ENCODE measurements at places on chromosomes 4 and X.

DNA sequence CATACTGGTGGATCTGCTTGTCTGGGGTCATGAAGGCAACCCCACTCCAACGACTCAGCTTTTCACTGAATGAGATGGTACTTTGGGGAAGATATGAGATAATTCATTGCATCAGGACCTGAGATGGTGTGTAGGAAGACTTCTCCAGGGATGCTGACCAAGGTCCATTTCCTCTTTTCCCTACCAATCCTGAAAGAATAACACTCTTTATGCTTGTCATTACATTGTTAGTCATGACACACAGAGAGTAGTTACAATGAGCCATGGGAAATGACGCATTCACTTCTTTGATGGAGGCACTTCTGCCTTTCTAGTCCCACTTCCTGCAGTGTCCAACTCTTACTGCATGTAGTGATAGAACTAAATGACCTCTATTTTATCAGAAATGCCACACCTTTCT is 58.6 kb downstream of the AREG start:
- DNase-seq: no peak

DNA sequence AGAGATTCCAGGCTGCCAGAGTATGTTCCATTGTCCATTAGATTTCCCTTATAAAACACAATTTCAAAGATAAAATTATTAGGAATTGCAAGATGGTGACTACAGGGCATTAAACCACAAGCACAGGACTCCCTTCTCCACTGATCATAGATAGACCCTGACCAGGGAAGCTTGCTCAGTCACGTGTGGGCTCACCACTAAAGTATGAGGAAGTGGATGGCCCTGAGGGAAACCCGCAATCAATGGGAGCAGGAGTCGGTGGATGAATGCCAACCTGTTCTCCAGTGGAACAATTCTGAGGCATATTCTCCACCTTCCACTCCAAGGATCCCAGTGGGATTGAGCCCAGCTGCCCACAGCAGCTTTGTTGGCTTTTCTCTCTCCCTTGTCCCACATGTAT is 515.7 kb downstream of the BCOR start:
- DNase-seq: peak; percentile 11

GRCh38 chrX:12866451-12867377 is at the start of gene TLR7:
Gene TLR7 (plus strand): TSS chrX:12867072. CDS start chrX:12867579, 507 bp downstream.
- DNase-seq: no peak

DNA sequence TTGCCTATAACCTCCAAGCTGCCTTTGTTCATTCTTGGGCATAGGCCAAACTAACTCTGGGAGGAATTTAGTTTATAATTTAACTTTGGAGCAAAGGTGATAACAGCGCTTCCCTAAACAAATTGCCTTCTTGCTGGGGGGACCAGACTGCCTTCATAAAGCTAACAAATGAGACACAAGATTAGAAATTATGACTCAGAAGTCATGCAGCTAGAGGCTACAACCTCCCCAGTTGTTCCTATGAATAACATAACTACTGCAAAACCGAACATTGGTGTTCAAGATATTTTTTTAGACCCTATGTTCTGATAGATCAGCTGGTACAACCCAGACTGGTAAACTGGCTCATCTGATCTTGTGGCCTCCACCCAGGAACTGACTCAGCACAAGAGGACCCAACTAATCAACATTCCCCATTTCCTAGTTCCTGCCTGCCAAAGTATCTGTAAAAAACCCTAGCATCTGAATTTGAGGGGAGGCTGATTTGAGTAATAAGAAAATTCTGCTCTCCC is 22.0 kb upstream of the TMPRSS11B start:
- DNase-seq: no peak

- no peak for DNase-seq
Measured at GRCh38 chr4:33696586-33696985, 2547.7 kb downstream of the ARAP2 start.

DNA sequence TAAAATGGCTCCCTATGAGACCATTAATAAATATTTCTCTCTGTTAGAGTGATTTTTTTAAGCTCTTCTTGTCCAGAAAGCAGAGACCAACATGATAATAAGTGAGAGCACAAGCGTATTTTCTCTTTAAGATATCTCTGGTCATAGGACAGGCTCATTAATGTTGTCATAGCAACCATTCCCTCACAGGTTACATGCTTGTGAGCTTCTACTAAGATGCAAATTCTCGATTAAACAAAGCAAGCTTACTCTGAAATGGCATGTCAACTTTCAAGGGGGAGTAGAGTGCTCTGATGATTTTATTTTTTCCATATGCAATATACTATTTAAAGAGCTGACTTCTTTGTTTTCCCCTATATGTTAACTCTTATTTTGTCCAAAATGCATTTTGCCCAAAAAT is 487.2 kb upstream of the LCORL start:
- no peak for DNase-seq

DNA sequence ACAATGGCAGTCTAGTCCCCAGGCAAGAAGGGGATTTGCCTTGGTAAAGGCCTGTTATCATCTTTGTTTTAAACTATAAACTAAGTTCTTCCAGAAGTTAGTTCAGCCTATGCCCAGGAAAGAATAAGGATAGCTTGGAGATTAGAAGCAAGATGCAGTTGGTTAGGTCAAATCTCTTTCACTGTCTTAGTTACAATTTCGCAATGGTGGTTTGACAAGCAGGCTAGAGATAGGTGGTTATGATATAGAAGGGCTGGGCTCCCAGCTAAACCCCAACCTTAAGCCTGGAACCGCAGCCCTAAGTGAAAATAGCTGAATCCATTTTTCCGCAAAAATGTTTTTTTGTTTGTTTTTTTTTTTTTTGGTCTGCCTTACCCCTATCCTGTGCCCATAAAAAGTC is 41.8 kb upstream of the NEIL3 start:
- DNase-seq: no peak

GRCh38 chrX:23802431-23802830 is 19.5 kb downstream of the SAT1 start:
- DNase-seq: no peak

DNA sequence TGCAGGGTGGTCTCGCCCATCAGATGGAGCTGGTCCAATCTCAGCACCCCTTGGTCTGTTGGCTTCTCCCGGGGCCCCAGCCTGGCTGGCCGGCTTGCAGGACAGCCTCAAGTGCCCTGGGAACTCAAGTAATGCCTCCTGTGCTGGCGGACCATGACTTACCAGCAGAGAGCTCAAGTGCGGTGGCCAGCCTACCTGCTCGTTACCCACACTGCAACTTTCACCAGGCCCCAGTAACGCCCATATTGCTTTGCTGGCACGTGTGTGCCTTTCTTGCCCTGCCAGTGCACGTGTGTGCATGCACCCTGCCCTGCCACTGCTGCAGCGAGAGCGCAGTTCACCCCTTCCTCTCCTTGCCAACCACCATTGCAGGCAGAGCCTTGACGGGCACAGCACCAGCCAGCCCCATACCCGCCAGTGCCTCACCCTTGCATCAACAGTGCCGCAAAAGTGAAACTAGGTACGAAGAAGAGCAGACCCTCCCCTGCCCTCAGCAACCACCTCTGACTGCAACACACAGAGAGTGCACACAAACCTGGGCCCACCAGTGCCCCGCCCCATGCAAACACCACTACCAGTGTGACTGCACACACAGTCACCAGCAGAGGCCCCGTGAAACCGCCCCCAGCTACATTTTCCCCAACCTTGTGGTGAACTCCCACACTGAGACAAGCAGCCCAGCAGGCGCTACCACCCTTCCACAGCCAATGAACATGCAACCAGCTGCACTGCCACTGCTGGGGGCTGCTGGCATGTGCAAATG is 88.9 kb upstream of the POU3F4 start:
- DNase-seq: no peak

DNA sequence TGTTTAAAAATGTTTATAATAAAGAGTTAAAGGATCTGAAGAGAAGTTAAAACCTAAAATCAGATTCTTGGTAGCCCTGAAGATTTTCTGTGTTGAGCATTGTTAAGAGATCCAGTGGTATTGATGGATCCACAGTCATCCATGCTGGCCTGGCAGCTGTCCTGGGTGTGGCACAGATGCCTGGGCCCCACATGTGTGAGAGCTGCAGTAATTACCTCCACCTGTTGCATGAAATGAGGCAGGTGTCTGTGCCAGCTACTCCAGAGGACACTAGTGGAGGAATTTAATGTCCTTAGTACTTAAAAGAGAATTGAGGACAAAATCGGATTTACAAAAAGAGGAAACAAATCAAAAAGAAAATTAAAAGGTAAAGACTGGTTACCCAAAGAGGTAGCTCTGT is 44.0 kb downstream of the MGST2 start:
- no peak for DNase-seq

- DNase-seq: no peak
Measured at GRCh38 chr4:65546882-65547416, 123.3 kb downstream of the EPHA5 start.

DNA sequence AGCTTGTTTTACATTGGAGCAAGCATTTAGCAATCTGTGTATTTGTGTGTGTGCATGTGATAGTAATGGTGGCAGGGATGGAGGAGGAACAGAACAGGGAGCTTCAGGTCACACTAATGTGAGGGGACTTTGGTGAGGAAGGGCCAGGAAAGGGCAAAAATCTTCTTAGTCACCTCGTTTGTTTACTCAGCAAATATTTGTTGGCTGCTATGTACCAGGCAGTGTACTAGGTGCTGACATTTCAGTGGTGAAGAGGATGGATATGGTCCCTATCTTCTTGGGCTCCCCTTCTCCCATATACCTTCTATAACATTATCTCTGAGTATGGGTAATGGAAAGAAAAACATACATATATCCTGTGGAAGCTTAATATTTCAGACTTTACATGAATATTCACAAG is 48.5 kb upstream of the HDAC8 start:
- DNase-seq: peak; percentile 74

- DNase-seq: no peak
Measured at GRCh38 chr4:106056914-106057313, 161.6 kb downstream of the NPNT start.

- no peak for DNase-seq
Measured at GRCh38 chrX:619451-619811, 11.2 kb upstream of the SHOX start.

- no peak for DNase-seq
Measured at GRCh38 chrX:12936947-12937346, 30.5 kb downstream of the TLR8 start.

- DNase-seq: no peak
Measured at GRCh38 chr4:101123231-101123630, 224.1 kb downstream of the PPP3CA start.

GRCh38 chr4:159055833-159056232 is 47.0 kb upstream of the RAPGEF2 start:
- DNase-seq: no peak

- peak; percentile 19 for DNase-seq
Measured at GRCh38 chr4:150242820-150243458, 164.7 kb downstream of the DCLK2 start.

DNA sequence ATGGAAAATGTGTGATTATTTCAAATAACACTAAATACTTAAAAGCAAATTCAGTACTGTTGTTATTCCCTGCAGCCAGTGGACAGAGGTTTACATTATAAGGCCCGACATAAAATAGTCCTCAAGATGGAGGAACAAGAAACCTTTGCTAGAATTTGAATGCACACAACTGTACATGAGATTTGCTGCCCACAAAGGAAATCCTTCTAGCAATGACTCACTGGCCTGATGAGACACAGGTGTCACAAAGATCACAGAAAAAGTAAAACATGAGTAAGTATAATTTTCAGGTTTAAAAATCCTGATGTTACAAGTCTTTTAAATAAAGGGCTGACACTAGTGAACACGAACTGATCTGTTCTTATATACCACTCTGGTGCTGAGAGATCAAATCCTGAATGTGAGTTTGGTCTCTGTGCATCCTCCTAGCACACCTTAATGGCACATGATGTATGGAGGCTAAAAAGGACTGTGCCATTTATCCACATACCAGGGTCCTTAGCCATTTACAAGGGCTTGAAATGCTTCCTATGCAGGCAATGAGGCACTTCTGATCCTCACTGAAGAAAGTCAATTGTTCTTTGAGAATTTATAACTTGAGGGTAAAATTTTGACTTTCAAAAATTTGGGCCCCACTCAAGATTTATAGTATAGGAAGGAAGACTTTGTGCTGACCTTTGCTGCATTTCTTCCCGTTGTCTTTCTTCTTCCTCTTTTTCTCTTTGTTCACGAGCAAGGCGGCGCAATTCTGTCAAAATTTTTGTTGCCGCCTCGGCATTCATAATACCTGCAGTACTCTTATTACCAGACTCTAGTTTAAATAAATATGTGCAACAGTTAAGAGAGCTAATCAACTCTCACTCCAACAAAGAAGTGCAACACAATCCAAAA is 23.0 kb downstream of the MAP7D3 start:
- no peak for DNase-seq

- DNase-seq: no peak
Measured at GRCh38 chrX:10404436-10404835, 215.9 kb downstream of the MID1 start.

DNA sequence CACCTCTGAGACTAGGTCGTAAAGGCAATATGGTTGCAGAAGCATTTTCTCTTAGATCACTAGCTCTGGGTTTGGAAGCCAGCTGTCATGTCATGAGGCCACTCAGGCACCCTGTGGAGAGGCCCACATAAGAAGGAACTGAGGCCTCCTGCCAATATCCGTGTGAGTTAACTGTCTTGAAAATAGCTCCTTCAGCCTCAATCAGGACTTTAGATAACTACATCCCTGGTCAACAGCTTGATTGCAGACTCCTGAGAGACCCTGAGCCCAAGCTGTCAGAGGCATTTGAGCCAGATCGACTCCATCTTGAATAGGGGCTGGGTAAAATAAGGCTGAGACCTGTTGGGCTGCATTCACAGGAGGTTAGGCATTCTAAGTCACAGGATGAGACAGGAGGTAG is 15.1 kb upstream of the REPS2 start:
- no peak for DNase-seq

All from A549 (cell line).